H7 (cell line): ENCODE measurements at places on chromosomes 5 and 9. TPM values are rescaled to one million over a fixed set of nuclear protein-coding genes. Genes with fewer than 3 reads are reported as not detected.

DNA sequence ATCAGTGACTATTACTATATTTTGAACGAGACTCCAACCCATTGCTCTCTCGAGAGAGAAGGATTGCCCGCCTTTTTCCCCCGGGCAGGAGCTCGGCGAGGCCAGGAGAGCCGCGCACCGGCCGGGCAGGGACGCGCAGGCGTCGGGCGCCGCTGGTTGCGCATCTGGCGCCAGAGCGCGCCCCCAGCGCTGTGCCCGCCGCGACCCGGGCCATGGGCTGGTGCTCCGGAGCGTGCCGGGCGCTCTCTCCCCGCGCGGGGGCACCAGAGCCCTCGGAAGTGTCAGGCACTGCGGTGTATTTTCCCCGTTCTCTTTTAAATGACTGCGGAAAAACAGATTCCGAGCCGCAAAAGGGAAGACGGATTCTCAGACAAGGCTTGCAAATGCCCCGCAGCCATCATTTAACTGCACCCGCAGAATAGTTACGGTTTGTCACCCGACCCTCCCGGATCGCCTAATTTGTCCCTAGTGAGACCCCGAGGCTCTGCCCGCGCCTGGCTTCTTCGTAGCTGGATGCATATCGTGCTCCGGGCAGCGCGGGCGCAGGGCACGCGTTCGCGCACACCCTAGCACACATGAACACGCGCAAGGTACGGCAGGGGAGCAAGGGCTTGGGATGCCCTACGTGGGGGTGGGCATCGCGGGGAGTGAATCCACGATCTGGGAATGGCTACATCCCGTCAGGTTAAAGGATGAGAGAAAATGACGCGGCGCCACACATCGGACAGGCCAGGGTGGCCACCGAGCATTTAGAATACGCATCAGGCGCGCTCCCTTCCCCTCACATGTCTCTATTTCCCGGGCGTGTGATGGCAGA, 1.1 kb upstream of the NTRK2 start:
- peak; percentile 91 for DNase-seq

Gene LCN1
- total RNA-seq, result not detected in 2 replicates

- no peak for DNase-seq
These were observed 6.2 kb downstream of the UGT3A2 start for GRCh38 chr5:36060420-36060887.

DNA sequence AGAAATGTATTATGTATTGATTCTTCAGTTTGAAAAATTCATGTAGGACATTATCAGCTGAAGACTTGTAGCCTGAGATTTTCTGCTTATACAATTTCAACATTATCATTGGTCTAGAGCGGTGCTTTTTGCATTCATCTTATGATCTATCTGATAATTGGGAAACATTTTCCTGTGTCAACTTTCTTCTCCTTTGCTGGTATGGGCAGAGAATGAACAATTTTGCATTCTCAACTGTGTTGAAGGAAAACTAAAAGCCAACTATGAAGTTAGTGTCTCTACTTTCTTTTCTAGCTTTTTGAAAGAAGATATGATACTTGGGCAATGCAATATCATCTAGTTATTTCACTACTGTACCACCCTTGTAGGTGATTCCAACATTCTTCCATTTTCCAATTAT, 10.3 kb downstream of the ZFR start:
- no peak for DNase-seq

Gene PCDHA12
- total RNA-seq, result 1.9 and 2.3 TPM in 2 replicates

Gene TMEM252
- total RNA-seq, result not detected in 2 replicates

- DNase-seq, result no peak
These were observed 68.2 kb downstream of the HMHB1 start for GRCh38 chr5:143880178-143880577.

DNA sequence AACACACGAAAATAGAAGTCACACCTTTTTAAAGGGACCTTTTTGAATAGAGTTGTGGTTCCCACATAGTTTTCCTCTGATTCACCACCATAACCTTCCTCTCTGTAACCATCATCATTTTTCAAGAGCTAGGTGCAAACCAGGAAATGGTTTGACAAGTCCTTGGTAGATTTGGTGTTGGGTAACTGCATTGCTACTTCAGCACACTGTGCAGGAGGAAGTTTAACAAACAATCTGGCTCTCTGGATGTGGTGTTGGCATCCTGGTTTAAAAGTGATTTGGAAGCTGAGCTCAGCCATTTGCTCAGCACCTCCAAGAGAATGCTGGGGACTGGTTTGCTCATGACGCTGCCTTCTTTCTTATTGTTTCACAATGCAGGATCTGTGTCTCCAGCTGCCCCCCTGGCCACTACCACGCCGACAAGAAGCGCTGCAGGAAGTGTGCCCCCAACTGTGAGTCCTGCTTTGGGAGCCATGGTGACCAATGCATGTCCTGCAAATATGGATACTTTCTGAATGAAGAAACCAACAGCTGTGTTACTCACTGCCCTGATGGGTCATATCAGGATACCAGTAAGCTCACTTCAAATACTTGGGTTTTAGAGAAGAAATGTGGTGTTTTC, 213.1 kb downstream of the RFK start:
- no peak for DNase-seq

Gene NEUROG1
- total RNA-seq, result not detected in 2 replicates

Gene LCN6
- not detected in 2 replicates for total RNA-seq

Gene MYO10
- 36.3 and 56.6 TPM in 2 replicates for total RNA-seq

Gene AKNA
- 16.7 and 17.4 TPM in 2 replicates for total RNA-seq

- no peak for DNase-seq
These were observed 757.4 kb downstream of the PTPRD start for GRCh38 chr9:9855177-9856078.

DNA sequence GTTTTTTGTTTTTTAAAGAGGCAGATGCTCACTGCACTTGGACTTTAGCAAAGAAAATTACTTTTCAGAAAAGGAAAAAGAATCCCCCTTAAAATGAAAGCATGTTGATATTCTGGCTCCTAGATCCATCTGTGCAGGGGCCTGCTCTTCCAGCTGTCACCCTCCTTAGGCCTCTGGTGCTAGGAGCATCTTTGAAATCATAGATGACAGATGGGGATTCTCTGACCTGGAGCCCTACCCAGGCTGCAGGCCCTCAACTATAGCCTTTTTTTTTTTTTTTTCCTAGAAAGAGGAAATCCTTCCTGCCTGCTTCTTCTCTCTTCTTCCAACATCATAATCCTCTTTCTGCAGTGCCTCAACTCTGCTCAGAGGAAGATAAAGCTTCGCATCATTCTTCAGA, 16.3 kb upstream of the DCP2 start:
- no peak for DNase-seq

Gene TAS2R1
- total RNA-seq, result not detected in 2 replicates

Gene STK10
- 7.4 and 10.2 TPM in 2 replicates for total RNA-seq
